ENCODE measurements at places on chromosomes 6 and 20.

DNA sequence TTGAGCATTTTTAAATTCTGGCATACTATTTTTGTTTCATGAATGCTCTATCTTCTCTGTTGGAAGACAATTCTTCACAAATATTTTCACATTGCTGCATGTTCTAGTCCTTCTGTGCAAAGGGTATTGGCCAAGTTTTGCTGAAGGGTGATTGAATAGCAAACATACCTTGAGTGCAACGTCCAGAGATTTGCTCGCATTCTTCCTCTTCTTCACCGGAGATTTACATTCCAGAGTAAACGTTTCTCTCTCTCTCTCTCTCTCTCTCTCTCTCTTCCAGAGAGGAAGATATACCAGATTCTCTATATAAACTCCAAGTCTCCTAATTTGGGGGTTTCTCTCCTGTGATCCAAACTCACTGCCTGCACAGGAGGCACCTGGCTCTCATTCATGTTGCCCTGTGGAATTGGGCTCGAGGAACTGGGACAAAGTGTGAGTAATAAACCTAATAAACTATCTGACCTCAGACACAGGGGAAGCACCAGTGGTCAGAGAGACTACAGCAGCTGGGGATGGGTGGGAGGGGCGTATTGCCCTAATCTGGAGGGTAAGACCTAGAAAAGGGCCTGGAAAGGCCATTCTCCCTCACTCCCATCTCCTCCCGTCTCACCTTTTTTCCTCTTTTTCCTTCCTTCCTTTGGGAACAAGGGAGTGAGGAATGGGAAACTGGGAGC lies 1.1 kb upstream of the TREML1 start:
- DNase-seq: no peak

- no peak for DNase-seq
Measured at GRCh38 chr20:8242066-8242465, 110.0 kb downstream of the PLCB1 start.

DNA sequence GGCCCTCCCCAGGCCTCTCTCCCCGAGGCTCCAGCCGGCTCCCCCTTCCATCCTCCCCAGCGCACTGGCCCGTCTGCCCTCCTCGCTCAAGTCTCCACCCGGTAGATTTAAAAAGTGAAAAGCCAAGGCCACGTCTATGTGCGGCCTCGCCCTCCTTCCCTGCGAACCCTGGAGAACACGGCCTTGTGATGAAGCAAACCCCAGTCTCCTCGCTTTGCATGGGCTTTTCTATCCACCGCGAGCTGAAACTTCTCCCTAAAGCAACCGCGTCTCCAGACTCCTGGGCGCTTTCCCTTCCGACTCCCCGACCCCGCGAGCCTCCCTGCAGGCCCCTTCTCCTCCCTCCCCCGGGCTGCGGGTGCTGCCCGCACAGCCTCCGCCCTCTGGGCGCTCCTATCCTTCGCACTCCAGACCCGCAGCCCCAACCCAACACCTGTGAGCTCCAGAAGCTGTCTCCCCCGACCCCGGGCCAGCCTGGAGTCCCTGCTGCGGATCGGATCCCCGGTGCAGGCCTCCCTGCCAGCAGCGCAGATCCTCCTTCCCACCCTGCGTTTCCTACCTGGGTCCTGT lies 265.2 kb upstream of the QKI start:
- no peak for DNase-seq

GRCh38 chr20:35125753-35126152 lies 21.4 kb downstream of the EDEM2 start:
- no peak for DNase-seq

DNA sequence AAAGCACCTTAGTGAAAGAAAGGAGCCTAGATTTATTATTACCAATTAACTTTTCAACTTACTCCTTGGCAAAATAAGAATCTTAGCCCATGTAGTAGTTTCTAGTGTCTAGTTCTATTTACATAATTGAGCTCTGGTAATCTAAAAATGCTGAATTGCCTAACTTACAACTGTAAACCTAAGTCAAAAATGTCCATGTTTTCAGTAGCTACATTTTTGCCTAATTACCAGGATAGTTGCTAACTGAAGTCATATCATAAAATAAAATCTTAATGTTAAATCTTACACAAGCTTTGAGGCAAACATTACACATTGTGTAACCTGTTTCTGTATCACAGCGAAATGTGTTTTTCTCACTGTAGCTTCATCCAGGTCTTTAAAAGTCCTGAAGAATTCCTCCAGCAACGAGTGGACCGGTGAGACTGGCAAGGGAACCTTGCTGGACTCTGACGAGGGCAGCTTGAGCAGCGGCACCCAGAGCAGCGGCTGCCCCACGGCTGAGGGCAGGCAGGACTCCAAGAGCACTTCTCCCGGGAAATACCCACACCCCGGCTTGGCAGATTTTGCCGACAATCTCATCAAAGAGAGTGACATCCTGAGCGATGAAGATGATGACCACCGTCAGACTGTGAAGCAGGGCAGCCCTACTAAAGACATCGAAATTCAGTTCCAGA lies 7.6 kb upstream of the CLDN20 start:
- DNase-seq: no peak

DNA sequence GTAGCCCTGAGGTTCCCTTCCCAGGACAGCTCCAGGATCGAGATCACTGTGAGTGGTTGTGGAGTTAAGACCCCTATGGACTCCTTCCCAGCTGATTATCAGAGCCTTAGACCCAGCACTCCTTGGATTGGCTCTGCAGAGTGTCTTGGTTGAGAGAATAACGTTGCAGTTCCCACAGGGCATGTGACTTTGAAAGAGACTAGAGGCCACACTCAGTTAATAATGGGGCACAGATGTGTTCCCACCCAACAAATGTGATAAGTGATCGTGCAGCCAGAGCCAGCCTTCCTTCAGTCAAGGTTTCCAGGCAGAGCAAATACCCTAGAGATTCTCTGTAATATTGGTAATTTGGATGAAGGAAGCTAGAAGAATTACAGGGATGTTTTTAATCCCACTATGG lies 5.2 kb upstream of the BTN2A2 start:
- no peak for DNase-seq

DNA sequence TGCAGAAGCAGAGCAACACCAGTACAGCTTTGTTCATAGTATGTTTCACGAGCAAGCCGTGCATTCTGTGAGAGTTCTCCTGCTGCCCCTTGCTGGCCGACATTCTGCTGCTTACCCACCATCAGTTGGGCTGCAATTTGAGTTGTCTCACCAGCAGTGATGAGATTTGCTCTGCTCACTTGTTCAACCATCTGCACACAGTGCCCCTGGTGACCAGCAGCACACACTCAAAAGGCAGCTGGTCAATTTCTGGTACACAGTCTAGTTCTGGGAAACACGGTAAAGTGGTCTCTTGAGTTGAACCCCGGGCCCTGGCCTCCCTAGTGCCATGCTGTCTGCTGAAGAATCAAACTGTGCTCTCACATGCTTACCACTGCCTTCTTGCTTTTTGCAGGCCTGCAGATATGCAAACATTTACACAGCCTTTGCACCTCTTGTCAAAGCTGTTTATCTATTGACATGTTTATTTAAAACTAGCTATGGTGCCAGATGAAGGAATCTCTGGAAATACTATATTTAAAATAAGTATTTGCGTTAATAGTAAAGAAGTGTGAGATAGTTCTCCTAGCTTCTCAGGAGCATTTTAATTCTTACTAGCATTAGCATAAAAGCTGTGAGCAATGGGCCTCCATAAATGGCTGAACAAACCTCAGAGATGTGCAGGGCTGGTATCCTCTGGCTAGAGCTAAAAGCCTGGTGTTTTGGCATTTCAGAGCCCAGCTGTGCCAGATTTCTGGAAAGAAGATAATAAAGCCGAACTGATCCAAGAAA lies 234.3 kb downstream of the ARHGAP18 start:
- DNase-seq: no peak

DNA sequence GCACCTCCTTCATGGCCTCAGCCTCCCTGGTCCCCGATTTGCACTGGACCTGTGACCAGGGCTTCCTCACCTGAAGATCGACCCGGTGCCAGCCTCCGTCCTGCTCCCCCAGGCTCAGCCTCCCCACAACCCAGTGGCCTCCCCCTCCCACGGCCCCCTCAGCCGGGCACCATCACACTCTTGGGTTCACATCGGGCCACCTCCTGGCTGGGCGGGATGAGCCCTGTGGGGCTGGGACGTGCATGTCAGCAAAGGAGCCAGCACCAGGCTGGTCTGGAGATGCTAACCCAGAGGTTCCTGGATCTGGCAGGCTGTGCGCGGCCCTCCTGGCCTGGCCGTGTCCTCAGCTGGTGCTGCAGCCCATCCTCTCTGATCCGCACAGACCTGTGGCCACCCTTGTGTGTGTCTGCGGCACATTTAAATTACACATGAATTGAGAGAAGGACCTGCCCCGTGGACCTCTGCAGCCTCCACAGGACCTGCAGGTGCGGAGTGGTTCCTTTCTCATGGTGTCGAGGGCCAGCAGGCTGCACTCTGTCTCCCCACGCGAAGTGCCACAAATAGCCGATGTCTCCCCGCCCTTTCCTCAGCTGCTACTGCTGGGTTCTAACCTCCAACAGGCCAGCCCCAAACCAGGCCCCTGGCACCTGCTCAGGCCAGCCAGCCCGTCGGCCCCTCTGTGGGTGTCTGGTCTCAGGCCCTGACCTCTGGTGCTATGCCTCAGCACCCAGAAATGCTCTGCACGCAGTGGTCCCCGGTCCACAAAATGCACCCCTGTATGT lies 237.5 kb downstream of the ERMARD start:
- DNase-seq: no peak

GRCh38 chr6:128039543-128039942 lies 138.7 kb upstream of the THEMIS start:
- DNase-seq: no peak

DNA sequence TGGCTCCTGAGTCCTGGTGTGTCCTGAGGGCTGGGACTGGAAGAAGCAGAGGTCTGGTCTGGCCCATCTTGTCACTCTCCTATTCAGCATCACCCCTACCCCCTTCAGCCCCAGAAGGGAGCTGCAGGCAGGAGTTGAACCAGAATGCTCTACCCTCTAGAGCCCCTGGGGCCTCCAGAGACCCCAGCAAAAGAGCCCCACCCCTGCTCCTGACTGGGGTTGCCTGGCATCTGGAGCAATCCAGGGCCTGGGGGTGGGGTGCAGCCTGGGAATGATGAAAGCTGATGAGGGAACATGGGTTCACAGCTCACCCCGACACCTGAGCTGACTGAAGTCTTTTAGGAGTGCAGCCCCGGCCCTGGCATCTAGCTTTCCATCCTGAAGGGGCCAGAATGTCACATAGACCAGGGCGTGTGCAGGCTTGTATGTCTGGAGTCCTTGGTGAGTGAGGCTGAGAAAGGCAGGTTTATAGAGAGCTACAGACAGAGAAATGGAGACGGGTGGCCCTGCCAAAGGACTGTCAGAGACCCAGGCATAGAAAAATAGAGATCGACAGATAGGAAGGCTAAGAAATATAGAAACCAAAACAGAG lies 12.2 kb downstream of the FGD2 start:
- DNase-seq: no peak

DNA sequence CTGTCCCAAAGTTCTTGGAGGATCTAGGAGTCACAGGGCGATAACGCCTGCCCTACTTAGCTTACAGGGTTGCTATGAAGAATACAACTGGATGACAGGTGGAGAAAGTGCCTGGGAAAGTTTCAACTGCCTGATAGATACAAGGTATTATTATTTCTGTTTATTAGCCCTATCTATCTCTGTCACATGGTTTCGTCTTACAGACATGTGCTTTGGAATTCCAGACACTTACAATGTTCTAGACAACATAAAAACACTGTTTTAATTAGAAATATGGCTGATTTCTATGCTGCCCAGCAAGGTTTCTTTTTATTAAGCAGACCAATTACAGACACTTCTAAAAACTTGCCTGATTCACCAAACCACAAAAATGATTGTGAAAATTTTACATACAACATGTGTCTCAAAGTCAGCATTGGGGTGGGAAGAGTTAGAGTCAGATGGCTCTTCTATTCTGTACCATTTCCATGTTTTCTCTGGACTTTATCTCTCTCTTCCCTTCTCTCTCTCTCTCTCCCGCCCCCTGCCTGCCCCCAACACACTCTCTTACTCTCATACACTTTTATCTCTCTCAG lies 50.0 kb downstream of the GJA10 start:
- peak; percentile 34 for DNase-seq

GRCh38 chr6:139586273-139586672 lies 211.8 kb upstream of the CITED2 start:
- DNase-seq: no peak

GRCh38 chr6:44349904-44350649 lies 7.6 kb downstream of the SPATS1 start:
- DNase-seq: no peak

GRCh38 chr6:10355115-10355702 lies 59.7 kb downstream of the TFAP2A start:
- DNase-seq: no peak

- no peak for DNase-seq
Measured at GRCh38 chr20:46366826-46367225, 39.6 kb downstream of the ELMO2 start.
